ENCODE measurements at places on chromosomes 2 and 18. TPM values are rescaled to one million over a fixed set of nuclear protein-coding genes. Genes with fewer than 3 reads are reported as not detected.

- no peak for ATAC-seq
Measured at GRCh38 chr2:219289537-219290361, 10.6 kb downstream of the DNAJB2 start.

Gene ATL2
- 30.9 TPM for total RNA-seq

GRCh38 chr2:20208476-20208859, 16.5 kb downstream of the SDC1 start:
- ATAC-seq: no peak

DNA sequence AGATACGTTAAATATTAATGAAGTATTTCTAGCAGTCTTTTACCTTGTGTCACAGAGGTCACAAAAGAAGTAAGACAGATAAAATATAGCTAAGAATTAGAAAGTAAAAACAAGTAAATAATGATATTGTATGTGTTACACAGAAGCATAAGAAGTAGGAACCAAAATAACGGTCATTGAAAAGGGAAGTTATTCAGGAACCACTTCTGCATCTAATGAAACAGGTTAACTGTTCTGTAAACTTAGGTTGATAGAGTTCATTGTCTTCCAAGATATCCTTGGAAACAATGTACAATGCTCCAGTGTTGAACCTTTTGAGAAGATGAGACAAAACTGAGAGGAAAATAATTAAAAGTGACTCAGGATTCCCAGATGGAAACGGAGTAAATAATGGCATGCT, 57.1 kb upstream of the CD302 start:
- no peak for ATAC-seq

Gene TXNDC2
- not detected for total RNA-seq

Gene SLC4A3
- not detected for total RNA-seq

Gene UGT1A6
- not detected for total RNA-seq

GRCh38 chr2:152627351-152627957, 89.8 kb downstream of the PRPF40A start:
- no peak for ATAC-seq

Gene GRB14
- total RNA-seq: not detected

Gene LHCGR
- not detected for total RNA-seq

Gene AQP12A
- total RNA-seq: not detected

Gene HOXD12
- total RNA-seq: not detected

- ATAC-seq: no peak
Measured at GRCh38 chr2:120820263-120820952, 84.7 kb downstream of the GLI2 start.

Gene SERPINB11
- not detected for total RNA-seq

- ATAC-seq: no peak
Measured at GRCh38 chr2:70941701-70942100, 6.0 kb downstream of the ATP6V1B1 start.

Gene SPATA3
- total RNA-seq: 2.2 TPM

DNA sequence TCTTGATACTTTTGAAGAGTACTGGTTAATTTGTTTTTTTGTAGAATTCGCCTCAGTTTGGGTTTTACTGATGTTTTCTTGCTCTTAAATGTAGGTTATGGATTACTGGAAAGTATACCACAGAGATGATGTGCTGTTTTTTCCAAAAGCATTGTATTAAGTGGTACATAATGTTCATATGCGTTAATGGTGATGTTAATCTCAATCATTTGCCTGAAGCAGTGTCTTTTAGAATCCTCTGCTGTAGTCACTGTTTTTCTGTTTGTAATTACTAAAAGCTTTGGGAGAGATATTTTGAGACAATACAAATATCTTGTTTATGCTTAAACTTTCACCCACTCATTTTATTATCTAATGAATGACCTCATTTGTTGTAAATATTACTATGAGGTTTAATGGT, 163.4 kb upstream of the LRP1B start:
- no peak for ATAC-seq

GRCh38 chr2:189592353-189592984, 11.9 kb upstream of the SLC40A1 start:
- ATAC-seq: no peak

GRCh38 chr2:203683932-203684556, 22.4 kb upstream of the CD28 start:
- ATAC-seq: peak; percentile 100

- no peak for ATAC-seq
Measured at GRCh38 chr2:147917161-147917560, 72.3 kb downstream of the ACVR2A start.

DNA sequence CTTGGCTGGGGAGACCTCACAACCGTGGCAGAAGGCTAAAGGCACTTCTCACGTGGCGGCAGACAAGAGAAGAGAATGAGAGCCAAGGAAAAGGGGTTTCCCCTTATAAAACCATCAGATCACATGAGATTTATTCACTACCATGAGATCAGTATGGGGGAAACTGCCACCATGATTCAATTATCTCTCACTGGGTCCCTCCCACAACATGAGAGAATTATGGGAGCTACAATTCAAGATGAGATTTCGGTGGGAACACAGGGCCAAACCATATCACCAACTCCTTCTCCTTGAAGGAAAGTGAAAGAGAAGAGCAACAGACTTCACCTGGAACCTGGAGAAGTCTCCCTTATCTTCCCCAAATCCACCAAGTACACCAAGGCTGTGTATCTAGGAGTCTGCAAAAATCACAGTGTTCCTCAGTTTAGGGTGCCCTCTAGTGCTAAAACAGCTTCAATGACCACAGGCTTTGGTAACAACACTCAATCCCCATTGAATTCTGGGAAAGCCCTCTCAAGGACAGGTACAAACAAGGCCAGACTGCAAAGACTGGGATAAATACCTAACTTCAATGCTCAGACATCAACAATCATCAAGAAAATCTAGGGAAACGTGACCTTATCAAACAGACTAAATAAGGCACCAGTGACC, 148.8 kb upstream of the SRD5A2 start:
- no peak for ATAC-seq

Gene KRTCAP3
- total RNA-seq: 5.0 TPM

Gene PSTPIP2
- total RNA-seq: 4.3 TPM

GRCh38 chr2:151071382-151071781, 190.3 kb downstream of the RBM43 start:
- no peak for ATAC-seq

GRCh38 chr2:47437287-47437686, 34.3 kb downstream of the MSH2 start:
- ATAC-seq: no peak

- no peak for ATAC-seq
Measured at GRCh38 chr18:31432316-31432715, 15.2 kb upstream of the DSG3 start.

GRCh38 chr2:99509387-99509786, 19.6 kb upstream of the REV1 start:
- no peak for ATAC-seq

GRCh38 chr2:226832061-226832460, 3.8 kb upstream of the RHBDD1 start:
- ATAC-seq: no peak

- ATAC-seq: no peak
Measured at GRCh38 chr2:206088248-206088647, 2.3 kb upstream of the INO80D start.

DNA sequence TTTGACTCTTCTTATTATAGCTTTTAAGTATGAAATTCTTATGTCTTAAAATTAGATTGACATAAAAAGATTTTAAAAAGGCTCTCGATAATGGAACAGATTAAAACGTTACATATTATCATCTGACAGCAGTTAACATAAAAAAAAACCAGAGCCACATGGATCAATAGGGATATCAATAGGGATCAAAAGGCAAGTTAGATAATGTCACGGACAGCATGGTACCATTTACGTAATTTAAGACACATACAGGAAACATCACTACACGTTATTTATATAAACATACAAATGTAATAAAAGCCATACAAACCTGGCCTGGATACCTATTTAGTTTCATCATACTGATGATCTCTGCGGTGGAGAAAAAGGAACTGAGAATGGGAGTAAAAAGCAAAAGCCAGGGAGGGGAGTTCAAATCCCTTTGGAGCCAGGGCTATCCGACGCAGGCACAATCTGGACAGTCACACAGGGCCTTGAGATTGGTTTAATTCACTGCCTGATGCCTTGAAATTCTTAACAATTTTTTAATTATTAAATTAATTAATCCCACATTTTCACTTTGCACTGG, 227.2 kb downstream of the AFF3 start:
- ATAC-seq: no peak

Gene CHRND
- not detected for total RNA-seq

DNA sequence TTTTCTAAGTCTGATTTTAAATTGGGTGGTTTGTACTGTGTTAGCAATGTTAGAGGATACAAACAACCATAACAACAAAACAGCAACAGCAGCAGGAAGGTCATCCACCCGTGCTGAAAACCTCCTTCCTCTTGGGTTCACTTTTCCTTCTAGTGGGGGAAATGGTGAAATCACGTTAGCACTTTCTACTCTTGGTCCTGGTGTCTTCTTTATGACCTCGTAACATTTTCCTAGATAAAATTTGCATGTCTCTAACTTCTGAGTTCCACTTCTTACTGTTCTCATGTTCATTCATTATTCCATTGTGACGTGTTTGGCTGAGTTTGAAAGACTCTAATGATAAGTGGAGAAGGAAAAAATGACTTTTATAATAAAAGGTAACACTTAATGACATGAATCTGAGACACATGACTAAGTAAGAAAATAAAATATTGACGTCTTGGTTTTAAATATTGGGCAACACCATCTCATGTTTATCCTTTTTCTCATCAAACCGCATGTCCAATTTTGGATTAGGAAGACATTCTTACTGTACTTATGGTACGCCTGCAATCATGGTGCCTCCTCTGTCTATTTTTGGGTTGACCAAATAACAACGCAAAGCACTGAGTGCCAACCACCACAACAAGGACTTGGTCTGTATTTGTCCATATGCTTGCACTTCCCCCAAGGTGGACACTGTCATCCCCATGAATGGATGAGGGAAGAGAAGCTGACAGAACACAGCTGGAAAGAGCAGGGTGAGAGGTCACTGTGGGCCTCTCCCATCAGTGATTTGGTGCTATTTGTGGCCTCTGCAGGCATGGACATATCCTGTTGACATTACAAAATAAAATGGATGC, 25.7 kb upstream of the IL1R1 start:
- peak; percentile 45 for ATAC-seq

GRCh38 chr2:37466533-37467222, 122.2 kb downstream of the QPCT start:
- ATAC-seq: no peak

Gene CAPN13
- not detected for total RNA-seq

DNA sequence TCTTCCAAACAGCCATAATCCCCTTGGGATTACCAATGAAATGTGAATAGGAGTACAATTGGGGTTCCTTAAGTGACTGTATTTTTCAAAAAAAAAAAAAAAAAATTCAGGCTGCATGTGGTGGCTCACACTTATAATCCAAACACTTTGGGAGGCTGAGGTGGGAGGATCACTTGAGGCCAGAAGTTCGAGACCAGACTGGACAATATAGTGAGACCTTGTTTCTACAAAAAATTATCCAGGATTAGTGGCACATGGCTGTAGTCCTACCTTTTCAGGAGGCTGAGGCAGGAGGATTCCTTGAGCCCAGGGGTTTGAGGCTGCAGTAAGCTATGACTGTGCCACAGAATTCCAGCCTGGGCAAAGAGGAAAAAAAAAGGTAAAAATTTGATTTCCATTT, 189.6 kb upstream of the GATA6 start:
- no peak for ATAC-seq

DNA sequence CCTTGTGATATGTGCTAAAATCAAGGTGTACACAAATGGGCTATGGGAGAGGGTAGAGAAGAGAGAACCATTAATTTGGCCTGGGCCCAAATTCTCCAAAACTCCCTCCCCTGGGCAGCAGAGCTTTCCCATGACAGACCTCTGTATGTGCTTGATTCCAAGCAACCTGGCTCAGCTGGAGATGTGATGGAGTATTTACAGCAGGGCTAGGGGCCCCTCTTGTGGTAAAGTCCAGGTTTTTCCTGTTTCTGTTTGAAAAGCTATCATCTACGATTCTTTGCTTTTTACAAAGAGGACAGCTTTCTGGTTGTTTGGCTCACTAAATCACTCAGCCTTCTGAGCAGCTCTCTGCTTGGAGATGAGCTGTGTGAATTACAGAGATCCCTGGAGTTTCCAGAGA, 40.3 kb downstream of the KCNS3 start:
- ATAC-seq: no peak

DNA sequence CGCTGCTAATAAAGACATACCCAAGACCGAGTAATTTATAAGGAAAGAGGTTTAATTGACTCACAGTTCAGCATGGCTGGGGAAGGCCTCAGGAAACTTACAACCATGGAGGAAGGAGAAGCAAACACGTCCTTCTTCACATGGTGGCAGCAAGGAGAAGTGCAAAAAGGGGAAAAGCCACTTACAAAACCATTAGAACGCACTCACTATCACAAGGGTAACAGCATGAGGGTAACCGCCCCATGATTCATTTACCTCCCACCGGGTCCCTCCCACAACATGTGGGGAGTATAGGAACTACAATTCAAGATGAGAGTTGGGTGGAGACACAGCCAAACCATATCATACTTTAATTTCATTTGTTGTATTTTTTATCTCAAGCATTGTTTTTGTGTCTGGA, 67.5 kb downstream of the ATP9B start:
- ATAC-seq: no peak

DNA sequence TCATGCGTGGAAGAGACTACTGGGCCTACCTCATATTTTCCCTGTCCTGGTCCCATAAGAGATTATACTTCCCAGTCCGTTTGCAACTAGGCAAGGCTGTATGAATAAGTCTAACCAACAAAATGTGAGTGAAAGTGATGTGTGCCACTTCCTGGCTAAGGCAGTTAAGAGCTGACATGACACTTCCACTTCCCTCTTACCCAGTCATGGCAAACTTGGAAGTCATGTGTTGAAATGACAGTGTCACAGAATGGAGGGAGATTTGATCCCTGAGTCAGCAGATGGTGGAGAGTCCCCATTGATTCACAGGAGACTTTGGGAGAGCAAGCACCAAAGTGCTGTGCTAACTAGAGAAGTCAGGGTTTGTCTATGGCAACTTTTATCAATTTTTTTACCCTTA, 36.4 kb downstream of the TACR1 start:
- ATAC-seq: peak; percentile 60

Gene FZD7
- total RNA-seq: 1.6 TPM

Gene FNDC4
- total RNA-seq: not detected

GRCh38 chr2:144751142-144751905, 231.4 kb upstream of the ZEB2 start:
- ATAC-seq: no peak

Gene ALPI
- total RNA-seq: not detected

- no peak for ATAC-seq
Measured at GRCh38 chr2:137929519-137929916, 34.8 kb upstream of the HNMT start.

Gene HTR2B
- not detected for total RNA-seq
